ENCODE measurements at places on chromosomes 6 and 20. TPM values are rescaled to one million over a fixed set of nuclear protein-coding genes. Genes with fewer than 3 reads are reported as not detected.

UCKL1 gene
- 20.9 TPM for total RNA-seq

MRPS18A gene
- total RNA-seq, result 26.8 TPM

PRKN gene
- 4.2 TPM for total RNA-seq

MCHR2 gene
- total RNA-seq, result not detected

GRM1 gene
- not detected for total RNA-seq

AKAP12 gene
- 123 TPM for total RNA-seq

VSX1 gene
- not detected for total RNA-seq

SALL4 gene
- total RNA-seq, result 0.97 TPM

GRCh38 chr20:52754366-52754765 is 217.8 kb upstream of the TSHZ2 start:
- peak; percentile 2 for DNase-seq

DNA sequence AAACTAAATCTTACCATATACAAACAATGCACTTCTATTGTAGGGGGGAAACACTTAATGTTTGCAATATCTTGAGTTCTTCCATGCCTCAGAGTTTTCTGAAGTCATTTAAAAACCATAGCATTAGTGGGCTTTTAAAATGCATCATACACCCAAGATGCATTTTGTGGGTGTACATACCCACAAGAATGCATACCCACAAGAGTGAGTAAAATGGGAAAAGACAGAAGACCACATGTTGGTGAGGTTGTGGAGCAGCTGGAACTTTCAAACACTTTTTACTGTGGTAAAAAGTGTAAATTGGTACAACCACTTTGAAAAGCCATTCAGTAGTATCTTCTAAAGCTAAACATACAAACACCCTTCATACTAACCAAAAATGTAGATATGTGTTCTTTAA is 57.5 kb downstream of the CYB5R4 start:
- no peak for DNase-seq

GRCh38 chr20:17998446-17998845 is 29.6 kb downstream of the MGME1 start:
- no peak for DNase-seq

- DNase-seq, result no peak
These were observed 22.7 kb downstream of the HIVEP1 start for GRCh38 chr6:12034837-12035236.

DNA sequence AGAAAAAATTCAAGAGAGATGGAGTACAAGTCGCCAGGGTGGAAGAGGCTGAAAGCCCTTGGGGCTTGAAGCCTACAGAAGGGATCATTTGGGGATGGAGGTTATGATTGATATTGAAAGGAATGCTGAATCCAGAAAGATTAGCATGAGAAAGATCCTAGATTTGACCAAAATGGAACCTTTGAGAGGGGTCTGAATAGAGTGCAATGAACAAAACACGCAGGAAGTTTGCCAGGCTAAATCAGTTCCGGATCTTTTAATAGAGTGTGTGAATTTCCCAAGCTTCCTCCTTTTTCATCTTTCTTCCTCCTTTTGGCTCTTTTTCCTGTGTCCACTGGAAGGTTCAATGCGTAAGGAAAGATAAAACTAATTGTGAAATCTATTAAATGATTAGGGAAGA is 15.3 kb downstream of the IPCEF1 start:
- DNase-seq, result no peak

DNA sequence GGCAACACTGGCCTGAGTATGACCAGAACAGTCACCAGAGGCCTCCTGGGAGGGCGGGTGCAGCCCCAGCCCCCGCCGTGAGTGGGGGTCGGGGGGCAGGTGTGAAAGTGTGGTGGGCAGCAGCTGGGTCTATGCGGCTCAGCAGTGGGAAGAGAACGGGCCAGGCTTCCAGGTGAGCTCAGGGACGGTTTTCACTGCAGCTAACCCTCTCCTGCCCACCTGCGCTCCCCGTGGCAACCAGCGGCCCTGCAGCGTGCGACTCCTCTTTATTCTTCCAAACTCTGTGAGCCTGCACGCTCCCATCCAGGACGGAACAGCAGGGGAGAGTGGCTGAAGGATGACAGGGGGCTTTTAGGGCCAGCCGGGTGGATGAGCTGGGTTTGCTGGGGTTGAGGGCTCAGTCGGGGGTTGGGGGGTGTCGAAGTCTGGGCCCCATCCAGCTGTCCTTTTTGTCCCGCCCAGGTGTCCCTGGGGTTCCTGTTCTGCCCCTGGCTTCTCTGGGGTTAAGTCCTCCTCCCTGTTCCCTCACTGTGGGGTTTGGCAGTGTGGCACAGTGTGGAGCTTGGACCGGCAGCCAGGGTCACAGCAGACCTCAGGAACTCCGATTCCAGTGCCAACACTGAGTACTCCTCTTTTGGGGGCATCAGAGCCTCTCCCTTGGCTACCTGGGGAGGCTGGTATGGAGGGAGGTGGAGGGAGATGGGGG is 859 bp upstream of the BIRC7 start:
- no peak for DNase-seq

DNA sequence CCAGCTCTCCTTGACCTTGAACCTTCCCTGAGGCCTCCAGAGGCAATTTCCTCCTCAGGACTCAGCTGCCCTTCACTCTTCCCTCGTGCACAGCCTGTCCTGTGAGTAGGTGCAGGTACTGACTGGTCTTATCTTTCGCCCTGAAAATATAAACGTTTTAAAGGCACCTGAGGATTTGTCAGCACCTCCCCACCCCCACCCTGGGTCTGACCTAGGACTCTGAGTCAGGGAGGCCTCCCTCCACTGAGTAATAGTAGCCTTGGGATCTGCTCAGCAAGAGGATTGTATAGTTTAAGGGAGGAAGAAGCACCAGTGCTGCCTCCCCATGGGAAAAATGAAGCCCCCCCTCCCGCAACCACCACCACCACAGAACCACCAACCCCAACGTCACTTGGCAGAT is 54.6 kb downstream of the PPARD start:
- no peak for DNase-seq

- DNase-seq, result no peak
These were observed 314.5 kb downstream of the EYA4 start for GRCh38 chr6:133555685-133556084.

DNA sequence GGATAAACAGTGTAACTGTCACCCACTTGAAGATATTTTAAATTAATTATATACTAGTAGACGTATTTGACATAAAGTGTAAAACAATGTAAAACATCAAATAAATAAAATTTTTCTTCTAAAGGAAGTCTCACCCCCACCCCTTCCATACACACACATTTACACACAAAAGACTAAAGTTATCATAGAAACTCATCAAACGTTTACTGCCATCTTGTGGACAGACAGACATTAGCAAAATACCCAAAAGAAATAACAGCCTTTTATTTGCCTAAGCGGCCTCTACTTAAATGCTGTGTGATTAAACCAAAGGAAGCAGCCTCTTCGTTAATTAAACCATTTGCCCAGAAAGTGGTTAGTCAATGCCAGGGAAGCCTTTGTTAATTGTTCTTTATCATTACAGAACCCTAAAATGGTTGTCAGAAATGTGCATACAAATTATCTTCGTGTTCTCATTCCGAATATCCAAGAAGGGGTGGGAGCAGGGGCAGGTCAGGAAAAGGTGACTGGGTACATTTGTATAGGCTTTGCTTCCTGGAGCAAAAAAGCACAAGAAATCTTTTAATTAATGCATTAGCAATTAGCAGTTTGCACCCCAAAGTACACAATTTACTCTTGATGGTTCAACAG is 176.2 kb upstream of the SASH1 start:
- DNase-seq, result peak; percentile 69

DNA sequence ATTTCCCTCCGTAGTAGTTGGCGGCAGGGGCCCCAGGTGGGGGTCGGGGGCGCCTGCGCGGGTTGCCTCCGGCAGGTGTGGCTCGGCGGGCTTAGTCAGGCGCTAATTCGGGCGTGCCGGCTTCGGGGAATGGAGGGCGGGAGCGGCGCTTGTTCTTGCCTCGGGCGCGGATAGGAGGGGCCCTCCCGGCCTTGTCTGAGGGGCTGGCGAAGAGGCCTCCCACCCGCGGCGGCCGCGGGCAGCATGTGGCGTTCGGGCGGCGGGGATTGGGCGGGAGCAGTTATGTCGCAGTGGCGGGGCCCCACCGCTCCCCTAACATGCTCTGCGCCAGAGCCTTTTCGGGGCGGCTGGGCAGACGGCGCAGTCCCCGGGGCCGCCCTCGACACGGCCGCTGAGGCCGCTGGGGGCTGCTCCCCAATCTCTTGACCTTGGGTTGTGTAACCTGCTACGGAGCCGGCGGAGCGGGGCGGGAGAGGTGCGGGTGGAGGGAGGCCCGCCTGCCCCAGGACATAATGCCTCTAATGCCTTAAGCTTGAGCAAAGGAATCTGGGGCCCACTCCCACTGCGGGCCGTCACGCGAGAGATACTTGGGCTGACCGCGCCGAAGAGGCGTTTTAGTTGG is 1.1 kb downstream of the AMD1 start:
- peak; percentile 30 for DNase-seq

GRCh38 chr20:57951549-57951948 is 241.7 kb upstream of the PMEPA1 start:
- DNase-seq, result no peak

GRCh38 chr6:24876499-24877465 is 59.0 kb downstream of the RIPOR2 start:
- no peak for DNase-seq

- DNase-seq, result no peak
These were observed 1.9 kb upstream of the BACH2 start for GRCh38 chr6:90298459-90299053.

DNA sequence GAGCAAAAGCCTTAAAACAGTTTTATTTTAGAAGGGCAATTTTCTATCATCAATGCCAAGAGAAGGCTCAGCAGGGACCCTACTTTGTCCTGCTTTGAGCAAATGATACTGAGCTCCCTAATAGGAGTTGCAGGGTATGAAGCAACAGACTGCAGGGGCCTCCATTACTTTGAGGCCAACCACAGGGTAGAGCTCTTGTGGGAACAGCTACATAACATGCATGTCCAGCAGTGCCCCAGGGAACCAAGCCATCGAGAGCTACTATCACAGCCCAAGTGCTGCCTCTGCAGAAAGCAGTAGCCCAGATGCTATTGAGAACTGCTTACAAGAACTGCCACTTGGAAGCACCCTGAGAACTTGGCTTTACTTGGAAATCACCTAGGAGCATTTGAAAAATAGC is 222.1 kb downstream of the LAMA2 start:
- DNase-seq, result peak; percentile 44

DNA sequence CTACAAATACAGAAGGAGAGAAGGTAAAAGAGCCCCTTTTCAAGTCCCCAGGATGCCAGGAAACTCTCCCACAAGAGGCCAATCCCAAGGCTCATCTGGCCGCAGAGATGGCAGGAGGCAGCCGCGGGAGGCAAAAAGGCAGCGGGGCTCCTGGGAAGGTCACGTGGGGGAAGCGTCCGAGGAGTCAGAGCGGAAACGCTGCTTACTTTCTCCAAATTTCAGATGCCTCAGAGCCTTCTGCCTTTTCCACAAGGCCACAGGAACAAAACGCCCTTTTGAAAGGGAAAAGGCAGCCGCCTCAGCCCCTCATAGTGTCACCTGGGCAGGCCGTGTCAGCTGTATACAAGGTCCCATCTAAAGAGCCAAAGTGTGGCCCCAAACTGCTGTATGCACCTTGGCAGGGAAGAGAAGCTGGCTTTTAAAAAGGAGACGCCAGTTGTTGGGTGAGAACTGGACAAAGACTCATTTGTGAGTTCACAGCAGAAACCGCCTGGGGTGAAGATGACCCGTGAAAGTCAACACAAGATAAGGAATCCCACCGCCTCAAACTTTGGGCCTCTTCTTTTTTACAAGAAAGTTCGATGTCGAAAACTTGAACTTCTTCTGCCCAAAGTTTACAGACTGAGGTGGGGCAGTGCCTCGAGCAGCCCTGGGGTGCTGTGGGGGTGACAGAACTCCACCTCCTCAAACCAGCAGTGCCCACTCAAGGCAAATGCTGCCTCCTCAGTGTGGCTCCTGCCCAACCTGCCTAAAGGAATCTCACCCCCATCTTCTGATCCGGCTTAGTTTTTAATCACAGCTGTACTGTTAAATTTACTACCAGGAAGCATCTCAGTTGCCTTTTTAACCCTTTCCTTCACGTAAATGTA is 45.4 kb downstream of the EZR start:
- DNase-seq, result no peak

All from fibroblast of villous mesenchyme (primary cell).